Activated CD4-positive, alpha-beta T cell treated with anti-CD3 and anti-CD28 coated beads, Interleukin-2, amount 10 ng/mL, durations not matched to agents 7 days and 5 days (primary cell): ENCODE measurements at places on chromosomes 11 and 22. TPM values are rescaled to one million over a fixed set of nuclear protein-coding genes. Genes with fewer than 3 reads are reported as not detected.

The F2 gene
- total RNA-seq, result 0.15 TPM

The DTX4 gene
- 0.62 TPM for total RNA-seq

The SLC22A9 gene
- not detected for total RNA-seq

DNA sequence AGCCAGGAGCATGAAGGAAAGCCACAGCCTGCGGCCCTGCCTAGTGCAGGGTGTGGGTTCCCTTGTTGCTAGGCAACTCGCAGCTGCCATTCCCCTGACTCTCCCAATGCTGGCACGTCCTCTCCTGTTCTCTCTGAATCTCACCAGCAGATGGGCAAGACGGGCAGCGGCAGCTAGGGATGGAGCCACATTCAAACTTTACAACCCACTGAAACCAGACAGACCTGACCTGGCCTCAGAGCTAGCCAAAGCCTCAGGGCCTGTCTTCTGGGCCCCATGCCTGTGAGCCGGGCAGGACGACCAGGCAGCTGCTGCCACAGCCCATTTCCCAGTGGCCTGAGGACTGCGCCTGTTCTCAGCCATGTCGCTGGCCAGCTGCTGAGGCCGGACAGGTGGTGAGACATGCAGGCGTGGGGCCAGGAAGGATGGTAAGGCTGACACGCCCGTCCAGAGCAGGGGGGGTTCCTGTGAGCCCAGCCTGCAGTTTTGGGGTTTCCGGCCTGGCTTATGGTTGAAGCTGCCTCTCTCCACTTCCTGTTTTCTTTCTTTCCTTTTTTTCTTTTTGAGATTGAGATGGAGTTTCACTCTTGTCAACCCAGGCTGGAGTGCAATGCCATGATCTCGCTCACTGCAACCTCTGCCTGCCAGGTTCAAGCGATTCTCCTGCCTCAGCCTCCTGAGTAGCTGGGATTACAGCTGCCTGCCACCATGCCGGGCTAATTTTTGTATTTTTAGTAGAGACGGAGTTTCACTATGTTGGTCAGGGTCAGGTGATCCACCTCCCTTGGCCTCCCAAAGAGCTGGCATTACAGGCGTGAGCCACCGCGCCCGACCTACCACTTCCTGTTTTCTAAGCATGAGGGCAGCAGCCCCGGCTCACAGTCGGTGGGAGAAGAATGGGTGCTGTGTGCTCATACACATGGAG is 4.1 kb downstream of the SUN2 start:
- peak; percentile 90 for DNase-seq

DNA sequence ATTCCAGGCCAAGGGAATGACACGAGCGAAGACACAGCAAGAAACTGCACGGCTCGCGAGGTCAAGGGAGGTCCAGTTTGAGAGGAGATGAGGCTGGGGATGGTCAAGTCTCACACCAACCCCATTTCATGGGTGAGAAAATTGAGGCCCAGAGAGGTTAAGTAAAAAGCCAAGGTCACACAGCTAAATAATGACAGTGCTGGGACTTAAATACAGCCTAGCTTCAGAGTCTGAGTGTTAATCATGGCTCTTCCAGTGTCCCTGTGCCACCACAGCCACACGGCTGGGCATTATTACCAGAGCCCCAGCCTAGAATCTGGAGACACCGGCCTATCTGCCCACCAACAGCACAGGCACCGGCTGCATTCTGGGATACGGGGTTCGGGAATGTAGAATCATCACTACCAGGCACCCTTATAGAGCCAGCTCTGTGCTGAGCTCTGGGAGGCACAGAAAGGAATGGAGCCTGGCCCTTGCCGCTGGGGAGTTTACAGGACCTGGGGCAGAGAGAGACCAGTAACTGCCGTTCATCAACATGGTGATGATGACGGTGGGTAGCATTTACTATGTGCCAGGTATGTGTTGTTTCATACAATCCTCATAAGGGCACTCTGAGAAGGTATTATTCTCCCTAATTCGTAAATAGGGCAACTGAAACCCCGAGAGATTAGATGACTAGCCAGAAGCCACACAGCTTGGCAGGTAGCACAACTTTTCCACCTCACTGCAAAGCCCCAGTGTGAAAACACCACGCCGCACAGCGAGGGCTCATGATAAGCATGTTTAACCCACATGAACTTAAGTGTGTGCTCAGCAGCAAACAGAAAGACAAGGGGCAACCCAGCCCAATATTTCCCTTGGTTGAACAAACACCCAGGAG is 51.8 kb downstream of the CD6 start:
- DNase-seq, result peak; percentile 69

DNA sequence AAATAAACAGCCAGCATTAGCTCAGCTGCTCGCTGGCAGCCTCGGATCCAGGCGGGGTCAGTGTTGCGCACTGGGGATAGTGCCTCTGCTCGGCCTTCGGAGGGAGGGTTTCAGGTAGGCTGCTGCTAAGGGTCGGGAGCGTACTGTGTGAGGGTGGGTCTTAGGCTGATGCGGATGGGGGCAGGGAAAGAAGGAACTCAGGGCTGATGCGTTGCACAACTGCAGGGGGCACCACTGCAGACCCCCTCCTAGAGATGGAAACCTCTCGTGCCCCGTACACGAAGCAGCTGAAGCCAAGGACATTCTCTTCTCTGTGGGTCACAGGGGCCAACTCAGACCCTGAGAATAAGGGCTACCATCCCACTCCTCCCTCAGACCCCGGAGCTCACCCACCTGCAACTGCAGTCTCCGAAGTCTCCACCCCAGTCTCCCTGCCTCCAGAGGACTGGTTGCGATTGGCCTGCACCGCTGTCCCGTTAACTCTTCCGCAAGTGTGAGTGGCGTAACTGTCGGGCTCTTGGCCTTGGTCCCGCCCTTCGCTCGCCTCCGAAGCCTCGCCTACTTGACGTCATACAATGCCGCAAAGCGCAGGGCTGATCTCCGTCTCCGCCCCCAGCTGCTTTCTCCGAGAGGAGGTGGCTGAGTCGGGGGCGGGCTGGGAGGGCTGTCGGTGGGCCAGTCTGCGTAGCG is at the start of gene KBTBD3:
Gene KBTBD3, minus strand, starts transcription at position 429 of the 690 bp plus-strand sequence. CDS start 18,250 bp downstream, outside the sequence.
- peak; percentile 99 for DNase-seq

DNA sequence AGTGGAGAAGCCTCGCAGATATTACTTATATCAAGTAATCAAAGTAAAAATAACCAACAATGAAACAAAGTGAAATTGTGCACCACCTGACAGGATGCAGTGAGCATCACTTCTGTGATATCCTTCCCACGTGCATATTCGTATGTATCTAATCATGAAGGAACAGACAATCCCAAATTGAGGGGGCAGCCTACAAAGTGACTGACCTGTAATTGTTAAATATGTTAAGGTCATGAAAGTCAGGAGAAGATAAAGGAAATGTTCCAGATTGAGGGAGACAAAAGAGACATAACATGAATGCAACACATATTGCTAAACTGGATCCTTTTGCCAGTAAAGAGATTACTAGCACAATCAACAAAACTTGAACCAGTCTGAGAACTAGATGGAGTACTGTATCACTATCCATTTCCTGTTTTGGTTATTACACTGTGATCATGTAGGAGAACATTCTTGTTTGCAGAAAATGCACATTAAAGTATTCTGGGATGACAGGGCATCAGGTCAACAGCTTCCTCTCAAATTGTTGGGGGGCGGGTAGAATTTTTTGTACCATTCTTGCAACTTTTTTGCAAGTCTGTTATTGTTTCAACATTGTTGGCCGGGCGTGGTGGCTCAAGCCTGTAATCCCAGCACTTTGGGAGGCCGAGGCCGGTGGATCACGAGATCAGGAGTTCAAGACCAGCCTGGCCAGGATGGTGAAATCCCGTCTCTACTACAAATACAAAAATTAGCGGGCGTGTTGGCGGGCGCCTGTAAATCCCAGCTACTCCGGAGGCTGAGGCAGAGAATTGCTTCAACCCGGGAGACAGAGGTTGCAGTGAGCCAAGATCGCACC is 2.0 kb downstream of the SBF2 start:
- no peak for DNase-seq

GRCh38 chr11:2569731-2570210 is 125.0 kb downstream of the KCNQ1 start:
- DNase-seq, result no peak
